Gastrocnemius medialis (tissue), 4 donors: ENCODE measurements at places on chromosomes 13 and 19.

GRCh38 chr19:31803835-31804446, 454.7 kb upstream of the TSHZ3 start:
- DNase-seq = no peak

DNA sequence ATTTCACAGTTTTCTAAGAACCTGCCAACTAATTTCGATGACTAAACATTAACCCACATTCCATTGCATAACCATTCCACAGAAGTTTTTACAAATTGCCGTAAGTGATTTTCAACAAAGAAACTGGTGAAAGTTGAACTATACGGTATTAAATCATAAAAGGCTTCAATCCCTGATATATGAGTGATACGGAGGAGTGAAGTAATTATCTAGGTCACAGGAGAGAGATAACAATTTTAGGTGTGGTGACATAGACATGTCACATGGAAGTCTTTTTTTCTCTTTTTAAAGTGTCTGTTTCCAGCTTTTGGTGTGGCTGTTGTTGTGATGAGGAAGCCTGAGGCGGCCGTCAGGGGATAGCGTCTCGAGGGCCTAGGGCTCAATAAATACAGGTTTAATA, 29.4 kb downstream of the TBC1D4 start:
- DNase-seq = no peak

- no peak for DNase-seq
Measured at GRCh38 chr13:92028695-92029094, 630.3 kb downstream of the GPC5 start.

- DNase-seq = no peak
Measured at GRCh38 chr13:39820606-39821005, 165.1 kb downstream of the COG6 start.

GRCh38 chr13:78680576-78681350, 21.8 kb upstream of the OBI1 start:
- DNase-seq = no peak

DNA sequence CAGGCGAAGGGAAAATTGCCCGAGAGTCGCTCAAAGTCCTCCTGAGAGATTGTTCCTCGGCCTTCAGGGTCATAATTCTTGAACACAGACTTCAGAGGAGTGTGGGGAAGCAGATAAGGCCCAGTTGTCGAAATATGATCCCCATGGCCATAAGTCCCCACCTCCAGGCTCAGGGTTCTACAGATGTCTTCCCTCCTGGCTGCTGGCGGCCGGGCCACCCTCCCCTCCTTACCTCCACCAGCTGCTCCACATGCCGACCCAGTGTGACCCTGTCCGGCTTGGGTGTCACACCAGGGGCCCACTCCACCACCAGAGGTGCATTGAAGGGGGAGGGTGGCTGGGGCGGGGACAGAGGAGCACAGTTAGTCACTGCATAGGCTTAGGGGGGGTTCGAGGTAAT, 10.1 kb downstream of the FAM98C start:
- DNase-seq = no peak

- DNase-seq = no peak
Measured at GRCh38 chr13:20840568-20840967, 62.0 kb downstream of the XPO4 start.

- DNase-seq = no peak
Measured at GRCh38 chr13:52665325-52665724, 12.7 kb downstream of the SUGT1 start.

GRCh38 chr19:28313633-28314032, 899.3 kb downstream of the UQCRFS1 start:
- no peak for DNase-seq

GRCh38 chr19:49637821-49638738, 1.9 kb downstream of the RRAS start:
- peak; percentile 76 for DNase-seq

GRCh38 chr13:27921961-27922882, 2.4 kb downstream of the PDX1 start:
- DNase-seq = no peak

- DNase-seq = no peak
Measured at GRCh38 chr19:17070912-17071311, 4.3 kb downstream of the HAUS8 start.

DNA sequence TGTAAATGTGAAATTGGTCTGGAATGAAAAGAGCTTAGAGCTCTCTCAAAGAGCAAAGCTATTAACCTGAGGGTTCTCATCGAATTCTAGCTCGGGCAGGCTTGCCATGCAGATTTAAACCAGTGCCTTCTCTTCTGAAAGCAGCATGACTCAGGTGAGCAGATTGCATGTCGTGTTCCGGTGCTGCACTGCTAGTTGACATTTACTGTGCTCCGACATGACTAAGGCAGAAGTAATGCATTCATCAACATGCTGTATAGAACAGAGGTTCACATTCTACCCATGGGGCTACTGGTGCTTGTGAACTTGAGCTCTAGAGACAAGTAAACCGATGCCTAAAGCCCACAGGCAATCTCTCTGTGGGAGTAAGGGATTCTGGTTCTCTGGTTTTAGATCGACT, 947.7 kb downstream of the EFNB2 start:
- DNase-seq = no peak

DNA sequence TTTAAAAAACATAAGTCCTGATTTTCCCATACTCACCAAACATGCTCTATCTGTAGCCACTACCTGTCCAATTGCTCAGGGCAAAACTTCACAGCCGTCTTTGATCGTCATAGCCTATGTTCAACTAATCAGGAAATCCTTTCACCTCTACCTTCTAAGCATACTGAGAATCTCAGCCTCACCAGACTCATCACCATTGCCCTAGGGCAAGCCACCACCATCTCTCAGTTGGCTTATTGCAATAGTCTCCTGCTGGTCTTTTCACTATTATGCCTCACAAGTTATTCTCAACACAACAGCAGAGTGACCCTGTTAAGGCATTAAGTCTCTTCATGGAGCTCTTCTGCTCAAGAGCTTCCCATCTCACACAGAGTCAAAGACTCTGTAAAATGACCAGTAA, 260.4 kb upstream of the MAB21L1 start:
- no peak for DNase-seq

DNA sequence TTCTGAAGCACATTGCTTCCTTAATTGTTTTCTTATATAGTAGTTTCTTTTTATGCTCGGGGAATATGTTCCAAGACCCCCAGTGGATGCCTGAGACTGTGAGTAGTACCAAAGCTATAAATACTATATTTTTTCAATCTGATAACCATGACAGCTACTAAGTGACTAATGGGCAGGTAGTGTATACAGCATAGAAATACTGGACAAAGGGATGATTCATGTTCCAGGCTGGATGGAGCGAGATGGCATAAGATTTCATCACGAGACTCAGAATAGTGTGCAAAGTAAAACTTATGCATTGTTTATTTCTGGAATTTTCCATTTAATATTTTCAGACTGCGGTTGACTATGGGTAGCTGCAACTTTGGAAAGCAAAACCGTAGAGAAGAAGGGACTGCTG, 47.9 kb upstream of the OLFM4 start:
- no peak for DNase-seq

- DNase-seq = no peak
Measured at GRCh38 chr19:10299545-10300458, 9.8 kb downstream of the ZGLP1 start.

DNA sequence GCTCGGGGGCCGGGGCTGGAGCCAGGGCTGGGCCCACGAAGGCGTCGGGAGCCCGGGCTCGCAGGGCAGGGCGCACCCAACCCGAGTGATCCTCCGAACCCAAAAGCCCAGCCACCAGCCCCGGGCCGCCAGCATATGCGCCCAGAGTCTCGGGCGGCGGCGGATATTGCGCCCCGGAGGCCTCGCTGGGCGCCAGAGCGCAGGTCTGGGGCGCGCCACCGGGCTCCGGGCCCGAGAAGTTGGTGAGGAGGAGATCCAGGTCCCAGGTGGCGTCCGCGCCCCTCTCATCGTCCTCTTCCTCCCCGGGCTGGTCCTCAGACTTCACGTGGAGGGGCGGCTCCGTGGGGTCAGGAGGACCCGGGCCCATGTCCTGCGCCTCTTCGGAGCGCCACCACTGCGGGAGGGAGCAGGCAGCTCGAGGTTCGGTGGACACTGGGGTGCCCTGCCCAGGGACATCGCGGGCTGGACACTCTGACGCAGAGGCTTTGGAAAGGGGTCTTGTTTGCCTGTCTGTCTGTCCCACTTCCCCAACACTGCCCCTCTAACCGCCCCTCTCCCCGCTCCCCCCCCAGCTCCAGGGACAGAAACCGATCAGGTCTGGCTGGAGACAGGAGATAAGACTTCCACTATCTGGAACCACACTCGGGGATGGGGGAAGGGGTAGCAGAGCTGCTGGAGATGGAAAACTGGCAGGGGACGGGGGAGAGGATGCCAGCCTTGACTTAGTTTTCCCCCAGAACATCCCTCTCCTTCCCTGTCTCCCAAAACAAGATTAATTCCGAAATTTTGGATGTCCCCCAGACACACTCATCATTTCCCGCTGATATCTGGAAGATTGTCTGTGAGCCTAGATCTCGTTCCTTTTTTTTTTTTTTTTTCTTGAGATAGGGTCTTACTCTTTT, 1.0 kb downstream of the KLF1 start:
- DNase-seq = no peak

GRCh38 chr13:75371203-75371602, 110.8 kb downstream of the TBC1D4 start:
- no peak for DNase-seq

- no peak for DNase-seq
Measured at GRCh38 chr13:59178344-59178743, 985.4 kb downstream of the DIAPH3 start.

GRCh38 chr19:18053576-18054219, 33.0 kb downstream of the IL12RB1 start:
- DNase-seq = no peak

DNA sequence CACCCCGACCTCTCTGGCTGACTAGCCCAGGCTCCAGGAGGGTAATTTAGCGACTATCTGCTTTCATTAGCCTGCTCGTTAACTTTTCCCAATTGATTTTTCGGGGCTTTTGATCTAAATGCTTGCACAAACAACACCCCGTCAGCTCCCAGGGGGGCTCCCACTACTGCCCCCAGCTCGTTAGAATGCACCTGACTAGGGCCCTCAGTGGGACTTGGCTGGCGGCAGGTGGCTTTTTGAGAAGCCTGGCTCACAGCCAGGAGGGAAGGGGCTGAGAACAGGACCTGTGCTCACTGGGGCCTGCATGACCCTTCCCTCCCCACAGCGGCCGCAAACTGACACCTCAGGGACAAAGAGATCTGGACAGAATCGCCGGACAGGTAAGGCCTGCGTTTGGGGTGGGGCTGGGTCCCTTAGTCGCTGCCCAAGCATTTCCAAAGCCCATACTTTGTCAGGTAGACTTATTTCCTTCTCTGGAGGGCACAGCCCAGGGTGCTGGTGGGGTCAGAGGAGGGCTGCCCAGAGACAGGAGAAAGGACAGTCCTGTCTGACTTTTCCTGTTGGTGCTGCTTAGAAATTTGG, 7.6 kb upstream of the CD79A start:
- no peak for DNase-seq

DNA sequence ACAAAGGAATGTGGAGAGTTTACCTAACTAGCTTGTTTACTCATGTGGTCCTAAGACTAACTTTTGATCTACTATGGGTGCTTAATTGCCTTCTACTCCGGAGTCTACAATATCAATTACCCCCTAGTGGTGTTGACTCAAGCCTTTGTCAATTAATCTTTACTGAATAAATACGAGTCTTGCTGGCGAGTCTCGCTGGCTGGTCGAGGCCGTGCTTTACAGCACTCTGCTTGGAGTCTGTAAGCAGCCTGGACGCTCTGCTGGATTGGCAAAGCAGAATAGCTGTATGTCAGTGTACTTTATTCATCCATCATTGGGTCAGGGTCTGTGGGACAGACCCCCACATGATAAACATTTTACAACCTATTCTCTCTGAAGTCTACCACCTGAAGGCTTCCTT, 9.9 kb upstream of the SPART start:
- DNase-seq = no peak

DNA sequence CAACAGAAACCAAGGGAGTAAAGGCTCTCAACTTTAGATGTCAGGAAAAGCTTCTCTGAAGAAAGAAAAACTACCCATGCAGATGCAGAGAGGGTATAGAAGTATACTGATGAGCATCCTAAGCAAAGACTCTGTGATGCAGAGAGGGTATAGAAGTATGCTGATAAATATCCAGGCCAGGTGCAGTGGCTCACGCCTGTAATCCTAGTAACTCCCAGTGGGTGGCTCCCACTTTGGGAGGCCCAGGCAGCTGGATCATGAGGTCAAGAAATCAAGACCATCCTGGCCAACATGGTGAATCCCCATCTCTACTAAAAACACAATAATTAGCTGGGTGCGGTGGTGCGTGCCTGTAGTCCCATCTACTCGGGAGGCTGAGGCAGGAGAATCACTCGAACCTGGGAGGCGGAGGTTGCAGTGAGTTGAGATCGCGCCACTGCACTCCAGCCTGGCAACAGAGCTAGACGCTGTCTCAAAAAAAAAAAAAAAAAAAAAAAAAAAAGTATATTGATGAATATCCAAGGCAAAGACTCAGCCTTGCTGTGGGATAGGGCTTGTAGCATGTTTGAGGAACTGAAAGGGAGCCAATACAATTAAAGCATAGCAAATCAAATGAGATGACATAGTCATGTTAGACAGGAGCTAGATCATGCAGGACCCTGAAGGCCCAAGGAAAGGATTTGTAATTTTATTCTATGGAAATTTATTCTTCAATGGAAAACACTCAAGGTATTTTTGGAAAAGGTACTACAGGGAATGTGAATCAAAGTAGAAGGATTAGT, 14.9 kb downstream of the UBL3 start:
- DNase-seq = no peak

- no peak for DNase-seq
Measured at GRCh38 chr19:19538061-19538784, at the start of gene CILP2. TSS of gene CILP2 (plus strand) at chr19:19538265. CDS start at chr19:19538350, 85 bp downstream.

GRCh38 chr13:20165417-20166257, 4.8 kb upstream of the GJA3 start:
- DNase-seq = no peak

DNA sequence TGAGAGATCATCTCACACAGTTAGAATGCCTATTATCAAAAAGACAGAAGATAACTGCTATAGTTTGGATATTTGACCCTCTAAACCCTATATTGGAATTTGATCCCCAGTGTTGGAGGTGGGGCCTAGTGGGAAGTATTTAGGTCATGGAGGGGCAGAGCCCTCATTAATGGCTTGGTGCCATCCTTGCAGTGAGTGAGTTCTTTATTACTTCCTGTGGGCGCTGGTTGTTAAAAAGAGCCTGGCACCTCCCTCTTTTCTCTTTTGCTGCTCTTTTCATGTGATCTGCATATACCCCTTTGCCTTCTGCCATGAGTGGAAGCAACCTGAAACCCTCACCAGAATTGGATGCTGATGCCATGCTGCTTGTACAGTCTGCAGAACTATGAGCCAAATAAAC, 66.8 kb downstream of the TDRD3 start:
- DNase-seq = no peak
